ENCODE measurements at places on chromosomes 16 and 17. TPM values are rescaled to one million over a fixed set of nuclear protein-coding genes. Genes with fewer than 3 reads are reported as not detected.

DNA sequence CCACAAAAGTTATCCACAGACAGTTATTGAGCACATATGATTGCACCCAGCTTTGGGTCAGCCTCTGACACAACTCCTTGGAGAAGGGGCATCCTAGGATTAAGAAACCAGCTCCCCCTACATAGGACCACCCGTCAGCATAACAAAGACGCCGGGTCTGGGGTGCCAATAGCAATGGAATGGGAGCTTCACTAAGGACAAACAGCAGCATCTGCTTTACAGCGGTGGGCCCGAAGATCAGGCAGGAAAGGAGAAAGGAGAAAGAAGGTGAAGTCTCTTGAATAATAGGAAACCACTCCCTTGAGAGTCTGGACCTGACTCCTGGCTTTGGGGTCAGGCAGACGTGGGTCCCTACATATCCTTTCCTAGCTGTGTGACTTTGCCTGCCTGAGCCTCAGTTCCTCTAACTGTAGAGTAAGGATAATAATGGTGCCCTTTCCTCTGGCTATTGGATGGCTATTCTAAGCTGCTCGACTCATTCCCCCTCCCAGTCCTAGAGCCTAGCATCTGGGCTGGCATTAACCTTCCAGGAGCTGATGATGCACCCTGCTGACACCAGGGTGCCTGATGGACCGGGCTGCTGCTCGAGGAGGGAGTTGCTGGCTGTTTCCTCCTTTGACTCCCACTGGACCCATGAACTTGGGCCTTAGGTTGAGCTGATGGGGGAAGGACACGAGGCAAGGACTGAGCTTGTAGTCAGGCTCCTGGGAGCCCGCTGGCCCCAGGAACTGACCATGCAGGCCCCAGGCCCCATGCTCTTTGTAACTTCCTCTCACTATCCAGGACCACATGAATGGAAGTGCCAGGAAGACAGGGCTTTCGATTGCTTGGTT, 94.2 kb downstream of the C16orf78 start:
- peak; percentile 18 for DNase-seq

DNA sequence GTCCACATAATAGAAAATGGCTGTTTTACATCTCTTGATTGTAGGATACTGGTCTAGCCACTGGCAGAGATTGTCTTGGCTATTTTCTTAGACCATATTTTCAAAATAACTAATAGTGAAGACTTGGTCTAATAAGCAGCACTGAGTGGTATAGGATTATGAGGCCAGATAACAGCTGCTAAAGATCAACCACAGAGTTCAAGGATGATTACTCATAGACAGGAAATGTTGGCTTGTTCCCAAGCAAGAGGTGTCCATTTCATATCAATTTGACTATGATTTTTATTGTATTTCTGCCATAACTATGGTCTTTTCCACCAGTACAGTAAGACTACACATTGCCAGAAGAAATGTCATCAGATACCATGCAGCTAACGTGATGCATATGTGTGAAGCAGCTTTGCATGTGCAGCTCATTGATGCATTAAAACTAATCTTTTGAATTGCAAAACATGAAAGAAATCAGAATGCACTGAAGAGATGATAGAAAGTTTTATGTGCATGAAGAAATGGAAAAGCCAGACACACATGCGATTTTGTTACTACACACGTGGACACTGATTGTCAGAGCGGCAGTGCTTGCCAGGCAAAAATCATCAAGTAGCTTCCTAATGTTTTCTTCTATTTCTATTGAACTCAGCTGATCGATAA, 693.3 kb downstream of the CDH11 start:
- no peak for DNase-seq

- DNase-seq: no peak
Observed at GRCh38 chr16:54510685-54511221, 224.2 kb upstream of the IRX3 start.

- no peak for DNase-seq
Observed at GRCh38 chr16:12917653-12918052, 16.3 kb downstream of the SHISA9 start.

DNA sequence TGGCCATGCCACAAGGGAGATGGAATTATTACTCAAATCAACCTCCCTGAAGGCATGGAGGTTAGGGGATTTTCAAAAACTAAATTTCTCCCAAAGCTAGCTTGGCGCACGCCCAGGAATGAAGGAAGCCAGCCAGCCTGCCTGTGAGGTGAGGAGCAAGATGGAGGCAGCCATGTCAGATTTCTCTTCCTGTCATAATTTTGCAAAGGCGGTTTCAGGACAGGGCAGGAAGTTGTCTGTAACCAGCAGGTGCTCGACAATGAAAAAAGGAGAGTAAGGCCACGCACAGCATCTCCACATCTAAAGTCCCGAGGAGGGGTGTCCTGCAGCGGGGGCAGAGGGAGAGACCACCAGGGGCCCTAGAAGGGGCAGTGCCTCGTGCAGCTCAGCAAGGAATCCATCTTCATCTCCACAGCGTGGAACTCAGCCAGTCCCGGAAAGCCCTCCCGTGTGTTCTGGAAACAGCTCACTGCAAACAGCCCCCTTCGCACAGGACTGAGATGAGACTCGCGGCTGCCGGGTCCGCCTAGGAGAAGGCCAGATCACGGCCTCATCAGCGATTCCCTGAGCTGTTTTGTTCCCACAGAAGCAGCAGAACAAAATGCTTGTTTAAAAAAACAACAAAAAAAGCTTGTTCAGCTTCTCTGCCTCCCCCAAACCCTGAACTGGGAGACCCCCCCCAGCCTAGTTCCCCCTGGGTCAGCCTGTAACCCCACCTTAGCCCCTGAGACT, 47.8 kb downstream of the SLC7A5 start:
- no peak for DNase-seq

GRCh38 chr17:28189667-28190066, 129.3 kb upstream of the TMEM97 start:
- DNase-seq: no peak

DNA sequence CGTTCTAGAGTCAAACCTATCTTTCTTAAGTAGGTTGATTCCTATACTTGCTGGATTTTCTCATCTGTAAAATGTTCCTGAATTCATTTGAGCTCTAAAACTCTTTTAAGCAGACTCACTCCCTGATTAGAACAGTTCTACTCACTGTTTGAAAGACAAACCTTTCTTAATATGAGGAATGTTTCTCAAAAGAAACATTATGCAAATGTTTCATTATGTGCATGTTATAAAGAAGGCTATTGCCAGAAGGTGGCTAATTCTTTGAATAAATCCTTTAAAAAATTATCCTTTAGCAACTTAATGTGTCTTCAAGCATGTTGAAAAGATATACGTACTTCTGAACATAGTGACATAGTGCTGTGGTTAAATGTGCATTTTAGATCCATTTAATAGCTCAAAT, 124.1 kb downstream of the CDH11 start:
- no peak for DNase-seq

DNA sequence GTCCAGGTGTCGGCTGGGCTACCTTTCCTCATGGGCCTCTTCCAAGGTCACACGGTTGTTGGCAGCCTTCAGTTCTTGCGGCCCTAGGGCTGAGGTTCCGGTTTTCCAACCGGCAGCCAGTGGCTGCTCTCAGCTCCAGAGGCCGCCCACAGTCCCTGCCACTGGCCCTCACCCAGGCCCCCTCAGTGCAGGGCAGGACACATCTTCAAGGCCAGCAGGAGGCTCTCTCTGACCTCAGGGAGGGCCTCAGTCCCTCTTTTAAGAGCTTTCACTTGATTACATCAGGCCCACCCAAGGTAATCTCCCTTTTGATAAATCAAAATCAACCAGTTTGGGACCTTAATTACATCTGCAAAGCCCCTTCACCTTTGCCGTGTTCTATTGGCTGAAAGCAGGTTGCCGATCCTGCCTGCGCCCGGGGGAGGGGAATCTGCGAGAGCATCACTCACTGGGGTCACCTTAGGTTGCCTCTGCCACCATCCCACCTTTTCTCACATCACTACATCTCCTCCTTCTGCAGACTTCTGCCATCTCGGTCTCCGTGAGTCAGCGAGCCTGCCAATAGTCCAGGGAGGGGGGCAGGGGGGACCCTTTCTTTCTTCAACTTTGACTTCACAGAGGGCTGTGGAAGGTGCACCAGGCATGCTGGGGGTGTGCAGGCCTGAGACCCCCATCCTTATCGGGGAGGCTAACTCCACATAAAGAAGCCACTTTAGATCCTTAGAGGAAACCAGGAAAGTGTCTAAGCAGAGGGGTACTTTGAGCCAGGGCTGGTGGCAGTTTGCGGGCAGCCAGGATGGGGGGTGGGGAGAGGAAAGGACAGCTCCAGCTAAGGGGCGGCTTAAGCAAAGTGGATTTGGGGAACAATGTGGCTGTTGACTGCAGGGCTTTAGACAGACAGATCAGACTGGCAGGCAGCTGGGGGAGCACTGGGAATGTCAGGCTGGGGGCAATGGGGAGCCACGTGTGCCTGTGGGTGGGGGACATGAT, 28.8 kb upstream of the NXPH3 start:
- peak; percentile 35 for DNase-seq

DNA sequence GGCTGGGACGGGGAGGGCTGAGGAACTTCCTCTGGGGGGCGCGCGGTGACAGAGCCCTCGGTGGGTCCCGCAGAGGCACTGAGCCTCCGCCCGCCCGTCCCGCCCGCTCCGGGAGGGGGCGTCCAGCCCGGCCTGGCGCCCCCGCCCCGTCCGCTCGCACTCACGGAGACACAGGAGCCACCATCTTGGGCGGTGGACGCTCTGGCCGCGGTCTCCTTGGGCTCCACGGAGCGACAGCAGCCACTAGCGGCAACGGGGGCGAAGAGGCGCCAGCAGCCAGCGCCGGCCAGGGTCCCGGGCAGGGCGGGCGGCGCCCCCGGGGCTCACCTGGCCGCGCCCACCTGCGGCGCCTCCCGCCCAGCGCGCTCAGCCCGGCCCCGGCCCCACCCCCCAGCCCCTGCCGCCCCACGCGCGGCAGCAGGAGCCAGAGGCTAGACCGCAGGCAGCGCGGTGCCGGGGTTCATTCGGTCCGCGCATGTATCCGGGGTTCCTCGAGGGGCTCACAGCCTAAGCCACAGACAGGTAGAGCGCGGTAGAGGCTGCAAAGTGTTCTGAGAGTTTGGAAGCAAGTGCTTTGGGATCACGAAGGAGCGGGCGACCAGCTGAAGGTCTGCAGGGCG, at the start of gene C17orf113:
Gene C17orf113, minus strand, starts transcription at position 209 of the 620 bp plus-strand sequence. CDS start 7,225 bp downstream, outside the sequence.
- peak; percentile 78 for DNase-seq

DNA sequence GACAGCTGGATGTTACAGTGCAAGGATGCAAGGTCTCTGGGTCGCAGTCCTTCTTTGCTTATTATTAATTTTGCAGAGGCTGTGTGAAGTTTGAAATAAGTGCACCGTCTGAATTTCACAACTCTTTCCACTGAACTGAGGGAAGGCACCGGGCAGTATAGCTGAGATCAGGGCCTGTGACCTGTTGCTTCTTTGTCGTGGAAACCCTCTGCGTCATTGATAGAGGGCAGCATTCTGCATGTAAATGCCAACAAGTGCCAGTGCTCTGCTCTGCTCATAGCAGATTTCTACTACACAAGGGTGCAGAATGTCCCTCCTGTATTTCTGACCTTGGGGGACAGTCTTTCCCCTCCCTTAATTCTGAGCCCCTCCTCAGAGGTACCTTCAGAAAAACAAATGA, 26.0 kb downstream of the CD300LF start:
- DNase-seq: no peak

GRCh38 chr17:49545007-49545660, 30.5 kb upstream of the NXPH3 start:
- DNase-seq: no peak

DNA sequence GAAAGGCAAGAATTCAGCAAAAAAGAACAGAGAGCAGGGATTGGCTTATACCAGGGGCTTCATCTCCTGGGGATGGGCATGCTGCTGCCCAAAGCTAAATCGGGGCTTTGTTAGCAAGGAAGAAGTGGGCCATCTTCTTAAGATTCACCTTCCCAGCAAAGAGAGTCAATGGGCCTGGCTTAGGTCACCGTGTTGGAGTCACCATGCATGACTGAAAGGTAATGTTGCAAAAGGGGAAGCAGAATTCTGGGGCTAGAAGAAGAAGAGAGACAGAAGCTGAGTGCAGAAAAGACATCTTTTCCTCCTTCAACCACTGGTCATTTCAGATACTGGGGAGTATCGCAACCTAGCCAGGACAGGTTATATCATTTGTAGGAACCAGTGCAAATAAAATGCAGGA, 76.3 kb upstream of the KIFC3 start:
- no peak for DNase-seq

GRCh38 chr17:37490022-37490587, 414 bp downstream of the DUSP14 start:
- peak; percentile 80 for DNase-seq

DNA sequence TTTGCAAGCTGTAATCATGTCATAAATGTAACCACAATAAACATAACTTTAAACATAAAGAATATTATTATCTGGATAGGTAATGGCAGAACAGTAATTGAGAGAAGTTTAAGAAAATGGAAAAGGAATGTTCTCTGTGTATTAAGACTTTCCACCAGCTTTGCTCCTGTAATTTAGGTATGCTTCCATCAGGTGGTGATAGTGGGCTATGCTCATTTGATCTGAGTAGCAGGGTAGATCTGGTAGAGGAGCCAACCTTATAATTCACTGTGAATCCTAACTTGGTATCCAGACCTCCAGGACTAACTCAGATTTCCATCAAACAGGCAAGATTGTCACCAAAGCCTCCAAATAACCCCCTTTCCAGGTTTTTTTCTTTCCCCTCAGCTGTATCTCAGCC, 137.9 kb upstream of the ZKSCAN2 start:
- no peak for DNase-seq

GRCh38 chr16:17228048-17228707, 242.6 kb downstream of the XYLT1 start:
- DNase-seq: no peak

GRCh38 chr17:66032082-66032712, 159.7 kb downstream of the CEP112 start:
- no peak for DNase-seq

GRCh38 chr16:89741342-89742014, 20.1 kb downstream of the ZNF276 start:
- DNase-seq: no peak

The SECTM1 gene
- total RNA-seq: 0.28 TPM

The CCL17 gene
- total RNA-seq: not detected

The ITGAX gene
- 0.28 TPM for total RNA-seq

The SEPTIN12 gene
- total RNA-seq: not detected

The HBQ1 gene
- 4.4 TPM for total RNA-seq

The USP43 gene
- 5.5 TPM for total RNA-seq

The KRT222 gene
- 0.18 TPM for total RNA-seq

The PABPN1L gene
- total RNA-seq: not detected

The TBX2 gene
- not detected for total RNA-seq

The KRTAP4-3 gene
- total RNA-seq: not detected

The IL34 gene
- total RNA-seq: 4.4 TPM
